ENCODE measurements at places on chromosomes 4 and X. TPM values are rescaled to one million over a fixed set of nuclear protein-coding genes. Genes with fewer than 3 reads are reported as not detected.

DNA sequence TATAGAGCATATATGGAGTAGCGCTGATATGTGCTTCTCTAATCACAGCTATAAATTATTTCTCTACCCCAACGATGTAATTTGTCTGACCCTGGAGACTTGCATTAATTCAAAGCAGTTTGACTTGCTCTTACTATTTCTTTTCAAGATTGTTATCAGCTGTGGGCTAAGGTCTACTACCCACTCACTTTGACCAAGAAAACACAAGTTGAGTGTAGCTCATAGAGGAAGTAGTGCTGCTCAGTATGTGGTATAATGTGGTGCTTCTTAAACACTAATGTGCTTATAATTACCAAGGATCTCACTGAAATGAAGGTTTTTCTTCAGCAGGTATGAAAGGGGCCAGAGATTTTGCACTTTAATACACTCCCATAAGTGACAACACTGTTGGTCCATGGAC lies 70.1 kb downstream of the INPP4B start:
- no peak overlapping the region for H3K27ac ChIP-seq
- no peak for DNase-seq
- H3K27me3 ChIP-seq, result no peaks in the 10 kb centered on the region
- H3K4me1 ChIP-seq, result peaks cover 6% of the 10 kb centered on the region
- no peak overlapping the region for H3K4me3 ChIP-seq

DNA sequence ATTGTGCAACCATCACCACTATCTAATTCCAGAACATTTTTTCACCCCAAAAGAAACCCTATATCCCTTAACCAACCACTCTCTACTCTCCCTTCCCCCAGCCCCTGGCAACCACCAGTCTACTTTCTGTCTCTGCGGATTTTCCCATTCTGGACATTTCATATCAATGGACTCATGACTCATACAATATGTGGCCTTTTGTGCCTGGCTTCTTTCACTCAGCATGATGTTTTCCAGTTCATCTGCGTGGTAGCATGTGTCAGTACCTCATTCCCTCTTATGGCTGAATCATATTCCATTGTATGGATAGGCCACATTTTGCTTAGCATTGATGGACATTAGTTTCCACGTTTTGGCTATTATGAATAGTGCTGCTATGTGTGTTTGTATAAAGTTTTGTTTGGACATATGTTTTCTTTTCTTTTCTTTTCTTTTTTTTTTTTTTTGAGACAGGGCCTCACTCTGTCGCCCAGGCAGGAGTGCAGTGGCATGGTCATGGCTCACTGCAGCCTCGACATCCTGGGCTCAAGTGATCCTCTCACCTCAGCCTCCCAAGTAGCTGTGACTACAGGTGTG lies 335.4 kb downstream of the BCOR start:
- no peak overlapping the region for H3K4me3 ChIP-seq
- DNase-seq, result no peak

DNA sequence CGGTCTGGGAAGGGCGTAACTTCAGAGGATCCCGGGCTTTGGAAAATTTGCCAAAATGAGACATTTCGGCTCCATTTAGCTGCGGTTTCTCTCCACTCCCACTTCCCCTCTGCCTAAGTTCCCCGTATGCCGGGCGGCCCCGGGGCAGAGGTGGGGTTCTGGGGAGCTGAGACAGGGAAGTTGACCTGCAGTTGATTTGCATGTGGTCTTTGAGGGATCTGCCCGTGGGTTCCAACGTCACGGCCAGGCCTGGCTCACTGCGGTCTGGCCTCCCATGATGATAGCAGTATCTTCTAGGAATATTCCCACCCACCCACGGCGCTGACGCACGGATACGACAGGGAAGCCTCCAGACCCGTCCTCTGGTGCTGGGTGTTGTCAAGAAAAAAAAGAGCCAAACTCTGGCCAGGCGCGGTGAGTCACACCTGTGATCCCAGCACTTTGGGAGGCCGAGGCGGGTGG lies 27.3 kb upstream of the CRLF2 start:
- H3K27ac ChIP-seq, result no peak overlapping the region
- H3K4me1 ChIP-seq, result peaks cover 11% of the 10 kb centered on the region
- no peak for DNase-seq
- no peaks in the 10 kb centered on the region for H3K27me3 ChIP-seq
- H3K4me3 ChIP-seq, result no peak overlapping the region
- no peaks in the 10 kb centered on the region for H3K36me3 ChIP-seq

DNA sequence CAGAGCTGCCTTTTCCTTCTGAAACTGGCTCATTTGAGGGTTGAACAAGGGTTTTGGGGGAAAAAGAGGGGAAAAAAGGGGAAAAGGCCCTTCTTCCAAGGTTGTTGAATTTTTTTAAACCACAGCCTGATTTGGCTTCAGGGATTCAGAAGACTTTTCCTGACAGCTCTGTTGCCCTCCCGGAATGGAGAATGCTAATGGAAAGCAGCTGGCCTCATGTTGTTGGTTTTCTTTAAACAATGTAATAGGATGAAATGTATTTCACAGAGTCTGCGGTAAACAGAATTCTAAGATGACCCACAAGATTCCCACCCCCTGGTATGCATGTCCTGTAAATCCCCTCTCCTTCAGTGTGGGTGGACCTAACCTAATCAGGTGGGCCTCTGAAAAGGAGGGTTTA lies 3.3 kb upstream of the KIAA1210 start:
- DNase-seq, result no peak
- no peaks in the 10 kb centered on the region for H3K27me3 ChIP-seq
- no peaks in the 10 kb centered on the region for H3K36me3 ChIP-seq
- peaks cover 7% of the 10 kb centered on the region for H3K4me1 ChIP-seq
- no peak overlapping the region for H3K4me3 ChIP-seq

GRCh38 chr4:140254651-140255299 lies 100.8 kb upstream of the MAML3 start:
- no peak overlapping the region for H3K4me3 ChIP-seq
- DNase-seq, result no peak
- H3K27ac ChIP-seq, result peak overlapping the region; percentile 46
- no peaks in the 10 kb centered on the region for H3K36me3 ChIP-seq
- no peaks in the 10 kb centered on the region for H3K27me3 ChIP-seq

DNA sequence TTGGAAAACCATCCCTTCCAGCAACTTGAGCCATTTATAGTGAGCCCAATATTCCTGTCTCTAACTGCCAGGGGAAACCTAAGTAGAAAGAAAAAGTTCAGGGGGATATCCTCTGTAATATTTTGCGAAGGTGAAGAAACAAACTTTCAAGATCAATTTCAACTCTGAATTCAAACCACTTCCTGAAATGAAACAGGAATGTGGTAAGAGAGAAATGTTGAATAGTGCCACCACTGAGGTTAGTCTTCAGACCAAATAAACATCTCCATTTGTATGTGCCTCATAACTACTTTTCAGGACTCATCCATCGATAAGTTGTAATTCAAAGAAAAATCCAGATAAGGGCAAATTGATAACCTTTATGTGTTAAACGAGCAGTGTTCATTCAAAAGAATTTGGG lies 128.7 kb downstream of the GABRB1 start:
- DNase-seq, result no peak
- H3K27me3 ChIP-seq, result no peaks in the 10 kb centered on the region
- H3K27ac ChIP-seq, result no peak overlapping the region
- H3K36me3 ChIP-seq, result no peaks in the 10 kb centered on the region
- H3K4me3 ChIP-seq, result no peak overlapping the region
- no peaks in the 10 kb centered on the region for H3K4me1 ChIP-seq

DNA sequence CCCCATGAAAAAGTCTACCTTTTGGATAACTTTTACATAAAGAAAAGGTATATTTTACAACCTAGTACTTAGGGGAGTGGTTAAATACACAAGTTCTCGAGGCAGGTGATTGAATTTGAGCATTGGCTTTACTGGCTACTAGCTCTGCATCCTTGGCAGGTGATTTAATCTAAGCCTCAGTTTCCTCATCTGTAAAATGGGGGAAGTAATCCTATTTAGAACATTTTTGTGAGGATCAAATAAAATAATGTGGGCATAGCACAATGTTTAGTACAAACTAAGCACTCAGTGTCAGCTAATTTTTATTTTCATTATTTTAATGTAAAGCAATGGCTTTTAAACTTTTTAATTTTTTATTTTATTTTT lies 102.9 kb downstream of the CEP135 start:
- H3K36me3 ChIP-seq, result no peaks in the 10 kb centered on the region
- no peaks in the 10 kb centered on the region for H3K27me3 ChIP-seq
- H3K27ac ChIP-seq, result no peak overlapping the region
- no peaks in the 10 kb centered on the region for H3K4me1 ChIP-seq

DNA sequence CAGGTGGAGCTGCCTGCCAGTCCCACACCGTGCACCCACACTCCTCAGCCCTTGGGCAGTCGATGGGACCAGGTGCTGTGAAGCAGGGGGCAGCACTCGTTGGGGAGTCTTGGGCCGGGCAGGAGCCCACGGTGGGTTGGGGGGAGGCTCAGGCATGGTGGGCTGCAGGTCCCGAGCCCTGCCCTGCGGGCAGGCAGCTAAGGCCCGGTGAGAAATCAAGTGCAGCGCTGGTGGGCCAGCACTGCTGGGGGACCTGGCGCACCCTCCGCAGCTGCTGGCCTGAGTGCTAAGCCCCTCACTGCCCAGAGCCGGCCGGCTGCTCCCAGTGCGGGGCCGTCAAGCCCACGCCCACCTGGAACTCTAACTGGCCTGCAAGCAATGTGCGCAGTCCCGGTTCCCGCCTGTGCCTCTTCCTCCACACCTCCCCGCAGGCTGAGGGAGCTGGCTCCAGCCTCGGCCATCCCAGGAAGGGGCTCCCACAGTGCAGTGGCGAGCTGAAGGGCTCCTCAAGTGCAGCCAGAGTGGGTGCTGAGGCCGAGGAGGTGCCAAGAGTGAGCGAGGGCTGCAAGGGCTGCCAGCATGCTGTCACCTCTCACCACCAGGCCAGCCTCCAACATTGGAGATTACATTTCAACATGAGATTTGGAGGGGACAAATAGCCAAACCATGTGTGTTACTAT lies 197.2 kb downstream of the NPNT start:
- H3K27ac ChIP-seq, result no peak overlapping the region
- DNase-seq, result no peak
- H3K36me3 ChIP-seq, result no peaks in the 10 kb centered on the region
- no peaks in the 10 kb centered on the region for H3K27me3 ChIP-seq
- H3K4me1 ChIP-seq, result no peaks in the 10 kb centered on the region

- H3K36me3 ChIP-seq, result no peaks in the 10 kb centered on the region
- H3K27ac ChIP-seq, result no peak overlapping the region
- H3K27me3 ChIP-seq, result no peaks in the 10 kb centered on the region
Observed at GRCh38 chr4:186651181-186651603, 72.5 kb downstream of the FAT1 start.

DNA sequence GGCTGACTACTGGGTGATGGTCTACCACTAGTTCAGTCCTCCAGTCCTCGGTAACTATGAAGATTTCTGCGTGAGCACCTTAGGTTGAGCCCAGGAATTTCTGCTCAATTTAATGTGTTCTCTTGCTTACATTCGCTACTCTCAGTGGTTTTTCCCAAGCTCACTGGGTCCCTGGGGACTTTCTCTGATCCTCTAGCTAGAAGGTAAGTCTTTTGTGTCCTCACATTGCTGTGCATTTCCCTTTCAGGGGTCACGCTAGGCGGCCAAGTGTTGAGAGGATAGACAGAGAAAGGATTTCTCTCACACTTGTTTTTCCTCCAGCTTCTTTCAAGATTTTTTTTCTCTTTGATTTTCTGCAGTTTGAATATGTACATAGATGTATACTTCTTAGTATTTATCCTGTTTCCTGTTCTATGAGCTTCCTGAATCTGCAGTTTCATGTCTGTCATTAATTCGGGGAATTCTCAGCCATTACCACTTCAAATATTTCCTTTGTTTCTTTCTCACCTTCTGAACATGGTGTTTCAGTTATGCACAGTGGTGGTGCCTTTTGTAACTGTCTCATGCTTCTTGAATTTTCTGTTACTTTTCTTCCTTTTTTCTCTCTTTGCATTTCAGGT lies 17.5 kb downstream of the MAGEA9 start:
- H3K27ac ChIP-seq, result no peak overlapping the region
- H3K36me3 ChIP-seq, result no peaks in the 10 kb centered on the region
- no peak overlapping the region for H3K4me3 ChIP-seq
- DNase-seq, result no peak
- H3K4me1 ChIP-seq, result no peaks in the 10 kb centered on the region

- no peaks in the 10 kb centered on the region for H3K27me3 ChIP-seq
- no peaks in the 10 kb centered on the region for H3K4me1 ChIP-seq
- H3K27ac ChIP-seq, result no peak overlapping the region
- H3K4me3 ChIP-seq, result no peak overlapping the region
Observed at GRCh38 chr4:21139327-21139726, 439.1 kb downstream of the PACRGL start.

The TENM3 gene
- not detected for total RNA-seq

The INTS12 gene
- 8.4 TPM for total RNA-seq

The NLRP2B gene
- not detected for total RNA-seq
